IMR-90 (cell line): ENCODE measurements at places on chromosomes 13 and 19. TPM values are rescaled to one million over a fixed set of nuclear protein-coding genes. Genes with fewer than 3 reads are reported as not detected.

CDK8 gene
- total RNA-seq = 19.0 and 21.9 TPM in 2 replicates

ZNF324B gene
- total RNA-seq = 3.3 and 4.1 TPM in 2 replicates

CASP14 gene
- total RNA-seq = not detected in 2 replicates

JSRP1 gene
- total RNA-seq = not detected in 2 replicates

OLFM4 gene
- not detected in 2 replicates for total RNA-seq

UBE2M gene
- 55.9 and 63.0 TPM in 2 replicates for total RNA-seq

KLK4 gene
- total RNA-seq = not detected in 2 replicates

ERICH6B gene
- not detected in 2 replicates for total RNA-seq

TEX26 gene
- total RNA-seq = not detected in 2 replicates

MAB21L1 gene
- total RNA-seq = 0.72 and 0.83 TPM in 2 replicates

CYP2A6 gene
- total RNA-seq = not detected in 2 replicates

ZNF582 gene
- total RNA-seq = 1.7 and 1.8 TPM in 2 replicates

FUT1 gene
- under 0.01 and 0.18 TPM in 2 replicates for total RNA-seq

ONECUT3 gene
- total RNA-seq = not detected in 2 replicates

PIH1D1 gene
- total RNA-seq = 122 and 125 TPM in 2 replicates

QPCTL gene
- total RNA-seq = 6.6 and 7.8 TPM in 2 replicates

GFY gene
- total RNA-seq = not detected in 2 replicates

CGB3 gene
- total RNA-seq = not detected in 2 replicates

SYCN gene
- total RNA-seq = not detected in 2 replicates

IGFL1 gene
- total RNA-seq = not detected in 2 replicates

NLRP4 gene
- total RNA-seq = not detected in 2 replicates

PNMA8A gene
- total RNA-seq = 0.83 and 0.90 TPM in 2 replicates

TRPM4 gene
- 1.9 and 2.2 TPM in 2 replicates for total RNA-seq

ZNF91 gene
- total RNA-seq = 17.0 and 21.4 TPM in 2 replicates

SRRM5 gene
- total RNA-seq = not detected in 2 replicates

EFNB2 gene
- total RNA-seq = 5.4 and 6.9 TPM in 2 replicates

DBP gene
- 2.5 and 3.6 TPM in 2 replicates for total RNA-seq

DUXA gene
- total RNA-seq = not detected in 2 replicates

C13orf42 gene
- not detected in 2 replicates for total RNA-seq

STOML3 gene
- total RNA-seq = not detected in 2 replicates

CBY2 gene
- total RNA-seq = not detected in 2 replicates

RGL3 gene
- 0.18 TPM in 1 of 2 replicates, not detected in the other for total RNA-seq

C19orf73 gene
- 0.28 TPM in 1 of 2 replicates, not detected in the other for total RNA-seq

RETN gene
- not detected in 2 replicates for total RNA-seq

APC2 gene
- 0.28 and 0.36 TPM in 2 replicates for total RNA-seq

MEIOSIN gene
- not detected in 2 replicates for total RNA-seq

PRODH2 gene
- total RNA-seq = not detected in 2 replicates

CALR gene
- total RNA-seq = 3,245 and 3,358 TPM in 2 replicates

THSD8 gene
- total RNA-seq = not detected in 2 replicates

CCDC169 gene
- total RNA-seq = 0.54 and 0.83 TPM in 2 replicates

ZNF471 gene
- 2.3 and 2.8 TPM in 2 replicates for total RNA-seq

TMEM238 gene
- total RNA-seq = not detected in 2 replicates

FFAR3 gene
- total RNA-seq = not detected in 2 replicates

FCGBP gene
- total RNA-seq = under 0.01 TPM in 1 of 2 replicates, not detected in the other

ZNF546 gene
- 5.8 and 6.5 TPM in 2 replicates for total RNA-seq

CYP4F2 gene
- not detected in 2 replicates for total RNA-seq

LIM2 gene
- total RNA-seq = not detected in 2 replicates

PDE4C gene
- 0.18 TPM in 1 of 2 replicates, not detected in the other for total RNA-seq

CCDC122 gene
- total RNA-seq = 0.72 and 1.9 TPM in 2 replicates

SETDB2 gene
- total RNA-seq = 5.7 and 8.6 TPM in 2 replicates

LENG9 gene
- total RNA-seq = 0.83 and 1.1 TPM in 2 replicates
